ENCODE measurements at places on chromosomes 5 and 9.

DNA sequence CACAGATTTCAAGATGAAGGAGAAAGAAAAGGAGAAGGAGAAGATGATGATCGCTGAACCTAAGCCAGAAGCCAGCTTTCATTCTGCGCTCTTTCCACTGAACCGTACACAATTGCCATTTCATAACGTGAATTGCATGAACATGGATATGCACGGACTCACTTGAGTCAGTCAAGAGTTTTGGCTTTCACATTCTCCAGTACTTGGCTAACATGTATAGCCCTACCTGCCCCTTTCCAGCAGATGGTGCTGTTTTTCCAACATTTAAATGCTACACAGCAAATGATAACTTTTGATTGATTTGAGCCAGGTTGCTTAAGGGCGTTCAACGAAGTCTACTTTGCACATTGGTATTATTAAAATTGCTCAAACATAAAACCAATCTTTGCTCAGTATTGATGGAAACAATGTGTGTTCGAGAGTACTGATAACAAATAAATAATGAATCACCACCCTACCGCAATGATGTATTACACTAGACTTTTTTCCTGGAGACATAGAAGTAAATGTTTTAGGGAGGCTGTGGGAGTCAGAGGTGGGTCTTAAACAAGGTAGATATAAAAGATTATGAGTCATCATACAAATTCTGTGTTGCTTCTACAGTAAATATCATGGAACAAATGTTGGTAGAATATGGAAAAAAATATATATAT lies 196.4 kb downstream of the TRPM3 start:
- peak; percentile 78 for DNase-seq

- DNase-seq: peak; percentile 94
Measured at GRCh38 chr9:130780865-130781504, 54.1 kb upstream of the ABL1 start.

GRCh38 chr9:117815315-117815714 lies 111.1 kb downstream of the TLR4 start:
- DNase-seq: no peak

- DNase-seq: no peak
Measured at GRCh38 chr5:98573834-98574320, 199.6 kb upstream of the RGMB start.

- no peak for DNase-seq
Measured at GRCh38 chr5:90830058-90830457, 271.5 kb downstream of the ADGRV1 start.

GRCh38 chr5:62152394-62153087 lies 153.5 kb upstream of the KIF2A start:
- DNase-seq: no peak

GRCh38 chr5:9919306-9920030 lies 289.3 kb upstream of the TAS2R1 start:
- no peak for DNase-seq
